ENCODE measurements at places on chromosomes 2 and 18.

GRCh38 chr2:18446715-18447114 lies 113.7 kb downstream of the RDH14 start:
- no peak for DNase-seq

GRCh38 chr18:42545825-42546224 lies 569.7 kb downstream of the RIT2 start:
- no peak for DNase-seq

DNA sequence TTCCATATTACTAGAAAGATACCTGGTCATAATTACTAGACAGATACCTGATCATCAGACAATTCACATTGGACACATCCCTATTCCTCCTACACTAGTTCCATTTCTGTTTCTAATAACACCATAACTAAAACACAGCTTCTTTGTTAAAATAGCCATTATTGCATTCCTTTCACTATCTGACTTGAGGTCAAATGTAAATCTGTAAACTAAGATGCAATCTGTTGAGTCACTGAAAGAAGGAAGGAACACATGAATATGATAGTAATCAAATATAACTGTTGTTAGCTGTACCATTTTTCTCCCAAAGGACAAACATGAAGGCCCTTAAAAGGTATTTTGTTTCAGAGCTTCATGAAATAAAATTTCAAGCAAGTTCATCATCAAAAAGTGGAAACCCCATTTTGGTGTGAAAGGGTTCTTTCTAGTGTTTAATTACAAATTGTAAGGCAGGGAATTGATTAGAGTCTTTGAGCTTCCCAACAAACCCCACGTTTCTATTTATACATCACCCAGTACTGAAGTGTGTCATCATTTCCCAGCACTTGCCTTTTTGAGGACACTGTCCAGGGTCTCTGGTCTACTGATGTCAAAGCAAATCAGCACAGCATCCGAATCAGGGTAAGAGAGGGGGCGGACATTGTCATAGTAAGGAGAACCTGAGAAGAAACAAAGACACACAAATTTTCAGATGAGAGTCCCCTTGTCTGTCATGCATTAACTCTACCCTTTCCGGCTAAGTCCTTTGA lies 13.0 kb downstream of the RND3 start:
- no peak for DNase-seq

- DNase-seq: no peak
Measured at GRCh38 chr2:29544917-29545316, 376.5 kb downstream of the ALK start.

- no peak for DNase-seq
Measured at GRCh38 chr2:190974629-190975361, 39.2 kb downstream of the STAT1 start.

DNA sequence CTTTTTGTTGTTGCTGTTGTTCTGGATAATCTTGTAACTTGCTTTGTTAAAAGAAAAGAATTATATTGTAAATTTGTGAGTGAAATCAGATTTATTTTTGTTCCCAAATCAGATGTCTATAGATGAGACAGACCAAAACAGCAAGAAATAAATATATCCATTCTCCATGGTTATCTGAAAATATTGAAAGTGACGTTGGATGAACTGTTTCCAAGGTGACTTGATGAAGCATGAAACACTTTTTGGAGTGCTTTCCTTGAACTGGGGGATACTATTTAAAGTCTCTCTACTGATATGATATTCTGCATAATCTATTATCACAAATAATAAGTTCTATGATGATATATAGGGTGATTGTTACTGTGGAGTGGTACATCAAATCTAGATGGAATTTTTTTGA lies 315.4 kb upstream of the THUMPD2 start:
- DNase-seq: no peak

GRCh38 chr2:231344851-231345250 lies 50.7 kb upstream of the B3GNT7 start:
- no peak for DNase-seq

- no peak for DNase-seq
Measured at GRCh38 chr2:128290356-128290755, 28.3 kb downstream of the HS6ST1 start.

GRCh38 chr2:98335271-98335670 lies 11.0 kb upstream of the CNGA3 start:
- no peak for DNase-seq

- no peak for DNase-seq
Measured at GRCh38 chr2:152464851-152465470, 130.0 kb downstream of the FMNL2 start.

- peak; percentile 95 for DNase-seq
Measured at GRCh38 chr18:22044474-22045220, 124.7 kb upstream of the GATA6 start.
